Stimulated activated CD8-positive, alpha-beta memory T cell treated with anti-CD3 and anti-CD28 coated beads, Interleukin-4, amount 100 ng/mL, for 4 hours (primary cell): ENCODE measurements at places on chromosomes 16 and 17.

- no peak for DNase-seq
These were observed 48.8 kb downstream of the PIMREG start for GRCh38 chr17:6492892-6493674.

GRCh38 chr17:28996554-28997096, 9.2 kb downstream of the SEZ6 start:
- no peak for DNase-seq

- DNase-seq = no peak
These were observed 131.5 kb upstream of the RCVRN start for GRCh38 chr17:10036511-10037061.

DNA sequence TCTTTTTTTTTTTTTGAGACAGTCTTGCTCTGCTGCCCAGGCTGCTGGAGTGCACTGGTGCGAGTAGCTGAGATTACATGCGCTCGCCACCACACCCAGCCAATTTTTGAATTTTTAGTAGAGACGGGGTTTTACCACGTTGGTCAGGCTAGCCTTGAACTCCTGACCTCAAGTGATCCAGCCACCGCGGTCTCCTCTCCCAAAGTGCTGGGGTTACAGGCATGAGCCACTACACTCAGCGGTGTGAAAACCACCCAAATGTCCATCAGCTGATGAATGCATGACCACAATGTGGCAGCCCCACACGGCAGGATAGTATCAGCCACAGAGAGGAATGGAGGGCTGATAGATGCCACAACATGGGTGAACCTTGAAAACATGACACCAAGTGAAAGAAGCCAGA, 2.1 kb downstream of the P2RX5 start:
- DNase-seq = no peak

DNA sequence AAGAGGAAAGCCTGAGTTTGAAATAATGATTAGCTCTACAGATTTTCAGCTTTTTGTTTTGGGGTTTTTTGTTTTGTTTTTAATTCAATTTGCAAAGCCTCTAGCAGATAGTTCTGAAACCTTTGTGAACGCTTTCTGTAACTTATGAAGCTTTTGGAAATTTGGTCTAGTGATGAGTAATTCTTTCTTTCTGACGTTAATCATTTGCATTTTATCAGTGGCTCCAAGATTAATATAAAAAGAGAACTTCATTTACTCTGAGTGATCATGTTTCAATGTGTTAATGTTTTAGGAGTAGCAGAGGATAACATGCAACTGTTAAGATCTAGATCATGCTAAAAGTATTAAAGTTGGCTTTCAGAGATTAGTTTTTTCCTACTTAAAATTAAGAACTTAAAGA, 160.3 kb upstream of the TBX2 start:
- DNase-seq = no peak

DNA sequence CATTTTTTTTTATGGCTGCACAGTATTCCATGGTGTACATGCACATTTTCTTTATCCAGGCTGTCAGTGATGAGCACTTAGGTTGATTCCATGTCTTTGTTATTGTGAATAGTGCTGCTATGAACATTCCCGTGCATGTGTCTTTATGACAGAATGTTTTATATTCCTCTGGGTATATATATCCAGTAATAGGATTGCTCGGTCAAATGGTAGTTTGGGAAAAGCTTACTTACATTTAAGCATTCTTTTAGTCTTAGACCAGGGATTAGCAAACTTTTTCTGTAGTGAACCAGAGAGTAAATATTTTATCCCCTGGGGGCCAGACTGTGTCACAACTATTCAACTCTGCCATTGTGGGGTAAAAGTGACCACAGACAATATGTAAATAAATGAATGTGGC, 40.2 kb downstream of the MED13 start:
- DNase-seq = no peak

DNA sequence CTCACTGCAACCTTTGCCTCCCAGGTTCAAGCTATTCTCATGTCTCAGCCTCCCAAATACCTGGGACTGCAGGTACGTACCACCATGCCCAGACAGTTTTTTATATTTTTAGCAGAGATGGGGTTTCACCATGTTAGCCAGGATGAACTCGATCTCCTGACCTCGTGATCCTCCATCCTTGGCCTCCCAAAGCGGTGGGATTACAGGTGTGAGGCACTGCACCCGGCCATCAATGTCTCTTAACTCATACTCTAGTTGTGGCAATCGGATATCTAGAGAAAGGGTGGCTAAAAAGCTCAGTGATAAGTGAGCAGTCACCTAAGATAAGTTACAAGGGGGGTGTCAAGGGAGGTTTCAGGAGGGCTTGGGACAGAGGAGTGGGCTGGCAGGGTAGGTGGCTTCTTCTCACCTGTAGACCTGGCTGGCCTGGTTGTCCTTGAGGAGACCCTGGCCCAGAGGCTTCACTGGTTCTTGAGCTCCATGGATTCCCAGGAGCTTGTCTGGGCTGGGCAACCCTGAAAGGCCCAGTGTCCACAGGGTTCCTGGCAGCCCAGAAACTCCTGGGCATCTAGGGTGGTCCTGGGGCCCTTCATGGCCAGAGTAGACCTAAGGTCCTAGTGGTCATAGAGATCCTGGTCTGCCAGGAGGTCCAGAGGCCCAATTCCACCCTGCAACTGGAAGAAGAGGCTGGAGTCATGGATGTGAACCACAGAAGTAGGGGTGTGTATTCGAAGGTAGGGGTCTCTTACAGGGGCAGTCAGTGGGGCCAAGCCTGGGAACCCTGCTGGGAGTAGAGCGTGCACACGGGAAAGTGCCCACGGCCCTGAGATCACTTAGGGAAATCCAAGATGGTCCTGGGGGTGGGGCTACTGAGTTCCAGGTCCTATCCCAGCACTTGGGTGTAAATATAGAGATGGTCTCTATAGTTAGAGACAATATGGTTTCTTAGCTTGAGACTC, 12.7 kb upstream of the IGFBP4 start:
- no peak for DNase-seq

DNA sequence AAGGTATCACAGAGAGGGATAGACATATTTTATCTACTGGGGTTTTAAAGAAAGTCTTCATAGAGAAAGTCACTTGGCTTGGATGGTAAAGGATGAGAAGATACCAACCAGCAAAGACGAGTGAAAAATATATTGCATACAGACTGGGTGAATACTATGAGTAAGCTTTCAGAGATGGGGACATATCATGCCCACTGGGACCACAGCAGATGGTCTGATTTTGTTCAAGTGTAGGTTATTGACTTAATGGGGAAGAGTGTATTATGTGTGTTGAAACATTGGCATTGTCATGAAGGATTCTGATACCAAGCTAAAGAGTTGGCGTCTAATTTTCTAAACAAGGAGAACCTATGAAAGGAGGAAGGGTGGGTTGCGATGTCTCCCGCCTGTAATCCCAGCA, 13.8 kb upstream of the MMD start:
- DNase-seq = no peak

GRCh38 chr17:41683441-41684007, 5.2 kb upstream of the EIF1 start:
- DNase-seq = no peak

DNA sequence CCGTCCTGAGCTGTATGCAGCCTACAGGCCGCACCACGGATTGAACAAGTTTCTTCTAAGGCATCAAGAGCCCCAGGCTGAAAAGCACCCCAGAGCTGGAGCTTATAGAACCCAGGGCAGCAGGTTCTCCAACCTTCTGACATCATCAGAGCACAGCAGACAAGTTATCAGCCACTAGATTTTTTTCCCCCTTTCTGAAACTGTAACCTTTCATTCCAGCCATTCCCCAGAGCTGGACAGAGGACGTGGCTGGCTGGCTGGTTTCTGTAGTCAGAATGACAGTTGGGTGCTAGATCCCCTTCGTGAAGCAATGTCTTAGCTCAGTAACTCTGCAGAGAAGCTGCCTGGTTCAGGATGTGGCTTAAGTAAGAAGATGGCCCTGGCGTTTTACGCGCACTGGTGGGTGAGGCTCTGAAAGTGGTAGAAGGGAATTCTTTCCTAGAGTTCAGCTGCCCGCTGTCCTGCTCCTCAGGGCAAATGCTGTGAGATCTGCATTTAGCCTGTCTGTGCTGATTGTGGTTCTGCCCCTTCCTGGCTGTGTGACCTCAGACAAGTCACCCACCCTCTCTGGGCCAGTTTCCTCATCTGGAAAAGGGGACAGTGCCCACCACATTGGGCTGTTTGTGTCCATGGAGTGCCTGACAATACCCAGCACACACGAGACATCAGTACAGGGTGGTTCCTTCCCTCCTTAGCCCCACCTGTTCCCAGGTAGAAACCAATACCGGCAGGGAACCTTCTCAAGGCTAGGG, 9.1 kb downstream of the DEXI start:
- no peak for DNase-seq

GRCh38 chr16:800834-801511, 439 bp upstream of the GNG13 start:
- DNase-seq = no peak

GRCh38 chr17:42475121-42475520, 16.4 kb downstream of the ATP6V0A1 start:
- DNase-seq = no peak

GRCh38 chr17:74864866-74865395, 5.2 kb upstream of the GRIN2C start:
- DNase-seq = peak; percentile 54

DNA sequence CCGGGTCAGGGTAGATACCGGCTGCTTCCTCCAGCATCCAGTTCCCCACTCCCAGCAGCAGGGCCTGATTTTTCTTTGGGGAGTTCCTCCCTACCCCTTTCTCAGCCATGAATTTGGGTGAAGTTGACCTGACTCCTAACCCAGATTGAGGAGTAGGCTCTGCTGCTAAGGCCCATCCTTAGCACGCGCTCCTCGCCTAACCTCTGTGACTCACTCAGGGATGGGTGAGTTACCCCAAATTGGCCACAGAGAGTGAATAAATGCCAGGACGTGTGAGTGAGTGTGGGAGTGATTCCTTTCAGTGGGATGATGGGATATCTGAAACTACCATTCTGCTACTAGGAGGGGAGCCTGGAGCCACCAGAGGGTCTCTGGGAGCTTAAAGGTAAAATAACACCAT, 28.9 kb upstream of the ABCC12 start:
- DNase-seq = no peak

DNA sequence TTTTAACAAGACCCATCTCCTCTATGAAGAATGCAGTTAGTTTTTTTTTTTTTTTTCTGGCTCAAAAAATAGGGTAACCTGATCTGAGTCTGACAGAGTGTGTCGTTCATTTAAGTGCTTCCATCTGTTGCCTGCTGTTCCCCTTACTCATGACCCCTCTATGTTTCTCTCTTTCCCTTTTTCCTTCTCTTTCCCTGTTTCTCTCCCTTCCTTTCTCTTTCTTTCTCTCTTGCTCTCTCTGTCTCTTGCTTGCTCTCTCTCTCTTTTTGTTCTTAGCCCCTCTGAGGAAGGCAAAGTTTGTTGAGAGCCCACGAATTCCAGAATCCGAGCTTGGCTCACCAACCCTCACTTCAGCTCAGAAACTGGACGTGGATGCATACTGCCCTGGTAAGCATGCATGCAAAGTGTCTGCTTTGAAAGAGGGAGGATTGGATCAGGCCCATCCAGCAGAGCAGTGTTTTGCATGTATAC, 185.0 kb downstream of the TANC2 start:
- no peak for DNase-seq

DNA sequence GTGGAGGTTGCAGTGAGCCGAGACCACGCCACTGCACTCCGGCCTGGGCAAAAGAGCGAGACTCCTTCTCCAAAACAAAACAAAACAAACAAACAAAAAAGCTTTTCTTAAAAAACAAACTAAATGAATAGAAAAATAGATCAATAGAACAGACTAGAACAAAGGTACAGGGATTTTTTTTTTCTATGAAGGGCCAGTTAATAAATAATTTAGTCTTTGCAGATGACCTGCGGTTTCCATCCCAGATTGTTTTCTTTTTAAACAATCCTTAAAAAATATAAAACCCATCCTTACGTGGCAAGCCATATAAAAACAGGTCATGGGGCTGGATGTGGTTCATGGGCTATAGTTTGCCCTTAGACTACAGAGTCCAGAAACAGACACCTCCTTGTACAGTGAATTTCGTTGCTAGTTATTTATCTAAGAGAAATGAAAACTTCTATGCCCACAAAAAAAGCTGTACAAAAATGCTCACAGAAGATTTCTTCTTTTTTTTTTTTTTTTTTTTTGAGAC, 45.4 kb downstream of the CREBBP start:
- no peak for DNase-seq

DNA sequence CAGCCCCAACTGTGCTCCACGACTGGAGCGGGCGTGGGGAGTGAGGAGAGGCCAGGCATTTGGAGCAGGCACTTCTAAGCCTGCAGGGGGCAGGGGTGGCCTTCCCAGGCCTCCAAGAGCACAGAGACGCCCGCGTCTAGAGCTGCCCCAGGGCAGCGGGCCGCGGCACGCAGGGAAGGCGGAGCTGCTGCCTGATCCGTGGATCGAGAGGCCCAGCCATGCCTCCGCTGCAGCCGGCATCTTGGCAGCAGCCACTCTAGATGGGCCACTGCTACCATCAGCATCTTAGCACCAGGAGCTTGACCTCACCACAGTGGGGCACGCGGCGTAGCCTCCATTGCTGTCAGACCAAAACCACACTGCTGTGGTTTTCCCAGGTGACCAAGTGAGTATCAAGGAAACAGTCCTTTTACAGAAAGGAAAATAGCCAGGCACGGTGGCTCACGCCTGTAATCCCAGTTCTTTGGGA, 20.4 kb upstream of the WDR45B start:
- DNase-seq = no peak

DNA sequence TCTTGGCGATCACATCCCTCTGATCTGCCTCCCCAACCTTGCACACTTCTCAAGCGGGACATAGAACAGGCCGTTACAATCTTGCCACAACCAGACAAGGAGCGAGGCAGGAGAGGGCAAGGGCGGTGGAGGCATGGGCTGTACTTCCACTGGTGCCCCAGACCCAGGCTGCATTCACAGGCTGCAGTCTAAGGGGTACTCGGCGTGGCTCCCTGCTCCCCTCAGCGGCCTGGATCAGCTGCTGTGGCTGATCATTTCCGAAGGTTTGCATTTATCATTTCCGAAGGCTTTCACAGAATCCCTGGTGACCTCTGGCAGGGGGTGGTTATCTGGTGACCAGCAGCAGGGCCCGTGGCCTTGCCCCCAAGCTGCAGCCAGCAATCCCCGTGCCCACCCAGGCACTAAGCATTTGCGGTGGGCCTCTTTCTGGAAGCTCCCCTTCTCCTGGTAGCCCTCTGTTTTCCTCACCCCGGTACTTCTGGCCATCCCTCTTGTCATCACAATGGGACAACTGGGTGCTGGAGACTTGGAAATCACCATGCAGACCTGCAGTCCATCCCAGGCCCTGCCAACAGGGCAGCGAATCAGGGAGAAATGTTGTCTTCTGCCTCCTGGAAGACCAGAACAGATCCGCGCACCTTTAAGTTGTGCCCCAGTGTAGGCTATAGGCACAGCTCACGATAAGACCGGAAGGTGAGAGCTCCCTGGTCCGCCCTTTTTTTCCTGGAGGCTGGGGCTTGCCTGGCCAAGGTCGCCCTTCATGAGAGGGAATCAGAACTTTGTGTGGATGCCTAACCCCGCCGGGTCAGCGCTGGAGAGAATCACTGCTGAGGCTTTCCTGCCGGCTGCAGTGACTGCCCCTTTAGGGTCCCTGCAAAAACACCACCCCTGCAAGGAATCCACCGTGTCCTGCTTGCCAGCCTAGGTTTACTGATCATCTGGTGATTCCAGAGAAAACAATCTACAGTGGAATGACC, 1739.1 kb downstream of the TP53TG3F start:
- DNase-seq = no peak
